Activated B cell treated with CpG ODN at 0.5 μM for 24 hours (primary cell): ENCODE measurements at places on chromosomes 4 and X.

GRCh38 chrX:115018944-115019343 is 1.5 kb upstream of the IL13RA2 start:
- H3K36me3 ChIP-seq = no peaks in the 10 kb centered on the region
- DNase-seq = no peak
- no peak overlapping the region for H3K27ac ChIP-seq
- H3K4me1 ChIP-seq = no peaks in the 10 kb centered on the region
- H3K27me3 ChIP-seq = no peaks in the 10 kb centered on the region

DNA sequence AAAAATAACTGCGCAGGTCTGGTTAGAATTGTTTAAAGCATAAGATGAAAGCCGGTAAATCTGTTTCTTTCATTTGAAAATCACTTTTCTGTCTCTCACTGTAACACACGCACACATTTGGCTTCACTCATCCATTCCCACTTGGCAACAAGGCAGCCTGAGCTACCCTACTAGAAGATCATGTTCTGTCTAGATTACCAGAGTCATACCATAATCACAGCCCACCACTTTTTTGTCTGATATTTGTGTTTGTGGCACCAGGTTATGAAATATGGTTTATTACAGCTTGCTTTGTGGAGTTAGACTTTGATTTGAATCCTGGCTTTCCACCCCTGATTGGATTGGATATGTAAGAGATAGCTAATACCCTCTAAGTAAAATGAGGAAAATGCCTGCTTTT is 2.2 kb downstream of the USO1 start:
- peak overlapping the region; percentile 3 for H3K27ac ChIP-seq
- H3K4me3 ChIP-seq = peak overlapping the region; percentile 44
- no peaks in the 10 kb centered on the region for H3K27me3 ChIP-seq
- H3K4me1 ChIP-seq = peaks cover 47% of the 10 kb centered on the region
- DNase-seq = no peak
- H3K36me3 ChIP-seq = peaks cover 12% of the 10 kb centered on the region

DNA sequence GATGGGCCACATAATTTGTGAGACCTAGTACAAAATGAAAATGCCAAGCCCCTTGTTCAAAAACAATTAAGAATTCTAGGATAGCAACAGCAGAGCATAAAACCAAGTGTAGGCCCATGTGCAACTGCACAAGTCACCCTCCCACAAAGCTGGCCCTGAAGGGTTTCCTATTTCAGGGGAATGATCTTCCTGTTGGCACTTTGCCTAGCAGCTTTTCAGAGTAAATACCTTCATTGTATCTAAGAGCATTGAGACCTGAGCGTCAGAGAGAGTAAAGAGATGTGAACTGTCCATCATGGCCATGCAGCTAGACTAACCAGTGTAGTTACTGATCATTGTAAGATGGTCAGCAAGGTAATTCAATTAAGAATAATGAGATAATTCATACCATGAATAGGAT is 113.6 kb downstream of the CNKSR2 start:
- no peak for DNase-seq
- no peaks in the 10 kb centered on the region for H3K27me3 ChIP-seq
- no peaks in the 10 kb centered on the region for H3K4me1 ChIP-seq
- no peak overlapping the region for H3K4me3 ChIP-seq
- H3K27ac ChIP-seq = no peak overlapping the region

GRCh38 chrX:69815063-69815462 is 199.2 kb downstream of the EDA start:
- no peaks in the 10 kb centered on the region for H3K36me3 ChIP-seq
- H3K4me1 ChIP-seq = no peaks in the 10 kb centered on the region
- no peak overlapping the region for H3K27ac ChIP-seq
- no peak overlapping the region for H3K4me3 ChIP-seq

- H3K36me3 ChIP-seq = peaks cover 10% of the 10 kb centered on the region
- H3K4me3 ChIP-seq = no peak overlapping the region
- DNase-seq = no peak
- H3K27me3 ChIP-seq = no peaks in the 10 kb centered on the region
Measured at GRCh38 chrX:53116101-53116500, 22.2 kb downstream of the KANTR start.

DNA sequence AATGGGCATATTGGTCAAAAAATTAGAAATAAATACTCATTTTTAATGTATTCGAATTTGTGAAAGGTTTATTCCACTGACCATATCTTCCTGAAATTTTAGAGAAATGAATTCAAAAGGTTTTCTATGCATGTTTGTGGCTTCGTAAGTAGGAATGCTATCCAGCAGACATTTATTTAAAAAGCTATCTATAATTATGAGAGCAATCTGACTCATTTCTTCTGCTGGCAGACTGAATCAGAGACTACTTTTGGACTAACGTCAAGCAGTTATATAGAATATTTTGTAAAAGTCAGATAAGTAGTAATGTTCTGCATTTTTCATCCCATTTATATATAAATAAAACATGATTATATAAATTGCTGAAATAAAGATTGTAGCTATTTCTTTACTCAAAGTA is 125.0 kb downstream of the SPCS3 start:
- no peaks in the 10 kb centered on the region for H3K27me3 ChIP-seq
- no peaks in the 10 kb centered on the region for H3K36me3 ChIP-seq
- DNase-seq = no peak
- H3K27ac ChIP-seq = no peak overlapping the region
- H3K4me1 ChIP-seq = no peaks in the 10 kb centered on the region

DNA sequence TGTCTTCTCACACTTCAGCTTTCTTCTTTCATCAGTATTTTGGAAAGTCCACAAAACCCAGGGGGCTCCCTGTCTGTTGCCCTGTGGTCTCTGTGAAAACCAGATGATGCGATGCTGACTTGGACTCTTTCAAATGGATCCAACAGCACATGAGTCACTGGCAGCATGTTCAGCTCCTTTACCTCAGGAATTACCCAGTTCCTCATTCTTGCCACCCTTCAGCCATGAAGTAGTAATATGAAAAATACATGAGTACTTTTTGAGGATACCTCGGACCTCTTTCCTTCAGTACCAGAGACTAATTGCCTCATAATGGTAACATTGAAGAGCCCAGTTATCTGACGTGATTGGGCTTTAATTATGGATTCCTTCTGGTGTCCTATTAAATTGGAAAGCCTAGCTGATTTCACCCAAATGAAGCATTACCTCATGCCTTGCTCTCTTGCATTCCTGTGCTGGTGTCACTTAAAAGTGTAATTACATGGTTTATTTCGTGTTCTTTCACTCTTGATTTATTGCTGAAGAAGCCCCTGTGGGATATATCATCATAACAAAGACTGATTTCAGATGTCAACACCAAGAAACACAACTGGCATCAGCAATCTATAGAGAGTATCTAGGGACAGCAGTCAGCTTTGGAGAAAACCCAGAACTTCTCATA is 63.4 kb downstream of the NFKB1 start:
- peak; percentile 37 for DNase-seq
- H3K27me3 ChIP-seq = no peaks in the 10 kb centered on the region
- peaks cover 85% of the 10 kb centered on the region for H3K4me1 ChIP-seq
- peak overlapping the region; percentile 61 for H3K4me3 ChIP-seq
- peak overlapping the region; percentile 90 for H3K27ac ChIP-seq

DNA sequence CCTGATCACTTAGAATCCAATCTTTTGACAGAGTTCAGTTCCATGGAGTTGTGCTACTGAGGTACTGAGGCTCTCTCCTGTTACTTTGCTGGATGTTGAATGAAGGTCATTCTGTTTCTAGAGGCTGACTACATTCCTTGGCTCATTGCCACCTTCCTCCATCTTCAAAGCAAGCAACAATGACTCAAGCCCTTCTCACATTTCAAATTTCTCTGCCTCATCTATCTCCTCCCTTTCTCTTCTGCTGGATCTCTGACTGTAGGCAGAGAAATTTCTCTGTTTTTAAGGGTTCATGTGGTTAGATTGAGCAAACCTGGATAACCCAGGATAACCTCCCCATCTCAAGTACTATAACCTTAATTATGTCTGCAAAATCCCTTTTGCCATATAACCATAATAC is 775.4 kb downstream of the STPG2 start:
- no peaks in the 10 kb centered on the region for H3K27me3 ChIP-seq
- H3K4me3 ChIP-seq = no peak overlapping the region
- H3K4me1 ChIP-seq = no peaks in the 10 kb centered on the region
- no peak overlapping the region for H3K27ac ChIP-seq

DNA sequence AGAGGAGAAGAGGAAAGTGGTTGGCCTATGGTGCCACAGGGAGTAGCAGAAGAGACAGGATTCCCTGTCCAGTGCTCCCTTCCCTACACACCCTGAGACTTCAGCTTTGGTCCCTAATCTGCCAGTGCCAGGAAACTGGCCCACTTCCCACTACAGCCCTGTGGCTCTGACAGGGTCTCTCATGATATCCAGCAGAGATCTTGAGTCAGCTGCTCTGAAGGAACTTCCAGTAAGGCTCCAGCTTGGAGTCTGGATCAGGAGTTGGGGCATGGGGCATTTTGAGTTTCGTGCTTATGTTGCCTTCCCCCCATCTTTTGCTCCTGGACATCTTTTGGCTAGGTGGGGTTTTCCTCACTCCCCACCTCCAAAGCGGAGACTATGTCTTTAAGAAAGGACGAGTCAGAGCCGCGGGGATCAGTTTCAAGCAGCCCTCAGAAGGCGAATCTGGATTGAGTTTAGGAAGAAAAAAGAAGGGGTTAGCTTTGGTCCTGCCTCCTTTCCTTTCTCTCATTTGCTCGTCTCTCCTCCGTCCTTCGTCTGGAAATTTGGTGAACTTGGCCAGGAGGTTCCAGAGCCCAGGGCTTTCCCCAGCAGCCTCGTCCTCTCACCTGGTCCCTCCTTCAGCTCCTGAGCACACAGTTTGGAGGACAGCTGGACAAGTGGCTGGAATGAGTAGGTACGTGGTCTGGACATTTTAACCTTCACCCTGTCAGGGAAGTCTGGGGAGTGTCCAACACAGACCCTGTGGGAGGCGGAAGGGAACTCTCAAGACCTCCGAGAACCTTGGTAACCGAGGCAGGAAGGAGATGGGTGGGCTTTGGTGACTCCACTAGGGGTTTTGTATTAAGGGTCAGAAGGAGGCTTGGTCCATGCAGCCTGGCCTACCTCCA is 104.4 kb downstream of the RTL5 start:
- no peaks in the 10 kb centered on the region for H3K36me3 ChIP-seq
- H3K27me3 ChIP-seq = peaks cover 2% of the 10 kb centered on the region
- no peak for DNase-seq
- H3K27ac ChIP-seq = no peak overlapping the region
- H3K4me3 ChIP-seq = no peak overlapping the region

- H3K4me3 ChIP-seq = peak overlapping the region; percentile 96
- no peaks in the 10 kb centered on the region for H3K27me3 ChIP-seq
- peaks cover 25% of the 10 kb centered on the region for H3K36me3 ChIP-seq
- peaks cover 22% of the 10 kb centered on the region for H3K4me1 ChIP-seq
- peak; percentile 19 for DNase-seq
Measured at GRCh38 chrX:48003367-48003757, 427 bp downstream of the ZNF182 start.

GRCh38 chr4:124095621-124096020 is 616.9 kb downstream of the ANKRD50 start:
- no peak for DNase-seq
- no peaks in the 10 kb centered on the region for H3K27me3 ChIP-seq
- H3K4me3 ChIP-seq = no peak overlapping the region
- H3K36me3 ChIP-seq = no peaks in the 10 kb centered on the region
